Vagina (tissue), 2 donors: ENCODE measurements at places on chromosomes 6 and 20. TPM values are rescaled to one million over a fixed set of nuclear protein-coding genes. Genes with fewer than 3 reads are reported as not detected.

Gene ERVFRD-1
- 0.25 TPM for total RNA-seq

Gene ASIP
- total RNA-seq: not detected

Gene FAM135A
- total RNA-seq: 67.3 TPM

Gene MATN4
- total RNA-seq: not detected

Gene BPIFB2
- not detected for total RNA-seq

Gene EYA2
- total RNA-seq: 8.1 TPM

Gene SLC44A4
- total RNA-seq: 5.9 TPM

Gene NR2E1
- not detected for total RNA-seq

Gene STK38
- total RNA-seq: 31.9 TPM

Gene ENPP1
- total RNA-seq: 14.7 TPM

Gene SGK2
- 5.4 TPM for total RNA-seq

Gene LY6G6F
- not detected for total RNA-seq

Gene GSTA3
- not detected for total RNA-seq

Gene DDO
- not detected for total RNA-seq

Gene KIAA1755
- 2.7 TPM for total RNA-seq

Gene HIVEP2
- 24.6 TPM for total RNA-seq

Gene MLN
- not detected for total RNA-seq

Gene SPATS1
- total RNA-seq: not detected

Gene C20orf144
- total RNA-seq: not detected

Gene EPPIN
- total RNA-seq: not detected

Gene KIF6
- not detected for total RNA-seq

Gene SKIC2
- 35.4 TPM for total RNA-seq

Gene PRPF6
- 50.6 TPM for total RNA-seq

Gene C6orf141
- total RNA-seq: 14.2 TPM

Gene PCMTD2
- 45.2 TPM for total RNA-seq

Gene MICB
- total RNA-seq: 3.2 TPM

Gene CNKSR3
- total RNA-seq: 7.4 TPM

Gene MMP24
- total RNA-seq: 0.98 TPM

Gene OXT
- total RNA-seq: not detected

Gene BMP7
- 17.2 TPM for total RNA-seq

Gene FAM184A
- 3.4 TPM for total RNA-seq

Gene SLC22A3
- 16.5 TPM for total RNA-seq

Gene OR12D3
- total RNA-seq: not detected

Gene SDHAF4
- 5.6 TPM for total RNA-seq

Gene BEND6
- total RNA-seq: 1.5 TPM

Gene PRSS35
- total RNA-seq: not detected
